ENCODE measurements at places on chromosomes 3 and 15. TPM values are rescaled to one million over a fixed set of nuclear protein-coding genes. Genes with fewer than 3 reads are reported as not detected.

Gene TMEM202
- not detected for polyA plus RNA-seq

DNA sequence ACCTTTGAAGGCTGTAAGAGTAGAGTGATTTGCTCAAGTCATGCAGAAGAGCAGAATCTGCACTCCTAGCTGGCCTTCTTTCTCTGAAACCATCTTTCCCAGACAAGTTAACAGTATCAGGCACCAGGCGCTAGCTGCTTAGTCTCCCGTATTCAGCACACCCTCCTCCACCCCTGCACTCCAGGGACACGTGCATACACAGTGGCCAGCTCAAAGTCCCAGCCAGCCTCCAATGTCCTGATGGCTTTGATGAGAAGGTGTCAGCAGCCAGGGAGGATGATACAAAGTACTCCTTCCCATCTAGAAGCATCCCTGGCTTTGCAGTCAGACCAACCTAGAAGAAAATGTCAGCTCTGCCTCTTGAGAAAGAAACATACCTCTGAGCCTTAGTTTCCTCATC lies 177.8 kb downstream of the ADAMTS17 start:
- DNase-seq, result no peak

Gene TTLL13
- not detected for polyA plus RNA-seq

Gene RLBP1
- polyA plus RNA-seq, result not detected

DNA sequence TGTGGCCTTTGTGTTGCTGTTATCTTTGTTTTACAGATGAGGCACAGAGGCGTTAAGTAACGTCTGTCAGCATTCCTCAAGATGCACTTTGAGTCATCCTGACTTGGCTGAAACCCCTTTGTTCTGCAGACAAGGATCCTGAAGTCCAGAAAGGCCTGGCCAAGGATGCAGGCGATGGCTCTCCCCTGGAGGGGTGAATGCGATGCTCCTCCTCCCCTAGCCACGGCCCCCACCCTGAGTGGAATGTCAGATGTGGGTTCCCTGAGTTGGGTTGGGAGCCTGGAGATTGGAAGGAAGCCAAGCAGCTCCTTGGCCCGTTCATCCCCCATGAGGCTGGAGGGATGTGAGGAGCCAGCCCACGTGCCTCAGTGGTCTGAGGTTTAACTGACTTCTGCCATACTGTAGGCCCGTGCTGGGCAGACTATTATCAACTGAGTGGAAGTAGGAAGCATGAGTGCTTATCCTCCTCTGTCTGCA lies 43.3 kb downstream of the POMGNT2 start:
- DNase-seq, result peak; percentile 50

Gene NPAP1
- not detected for polyA plus RNA-seq

GRCh38 chr3:39050029-39050428 lies 1.7 kb downstream of the SCN11A start:
- no peak for DNase-seq

GRCh38 chr3:117586161-117586560 lies 876.6 kb downstream of the TUSC7 start:
- no peak for DNase-seq

Gene PIF1
- 8.1 TPM for polyA plus RNA-seq

GRCh38 chr3:184471439-184471838 lies 90.1 kb upstream of the EPHB3 start:
- no peak for DNase-seq

DNA sequence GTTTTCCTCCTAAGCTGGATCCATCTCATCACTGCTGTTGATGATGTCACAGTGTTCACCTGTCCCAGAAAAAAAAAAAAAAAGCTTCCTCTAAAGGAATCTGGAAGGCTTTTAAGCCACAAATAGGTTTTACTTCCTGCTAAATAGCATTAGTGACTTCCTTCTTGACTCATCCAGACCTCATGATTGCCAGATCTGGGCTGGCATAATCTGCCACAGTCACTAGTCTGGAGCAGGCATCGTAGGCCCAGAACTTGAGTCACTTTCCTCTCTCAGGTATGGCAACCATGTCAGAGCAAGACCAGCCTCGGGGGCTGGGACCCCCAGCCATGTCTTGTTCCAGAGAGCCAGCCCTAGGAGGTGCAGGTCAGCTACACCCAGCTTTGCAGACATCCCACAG lies 266.5 kb upstream of the CADM2 start:
- DNase-seq, result no peak

- DNase-seq, result no peak
Observed at GRCh38 chr3:31836131-31837075, 144.7 kb downstream of the OSBPL10 start.

Gene TPRG1
- not detected for polyA plus RNA-seq

DNA sequence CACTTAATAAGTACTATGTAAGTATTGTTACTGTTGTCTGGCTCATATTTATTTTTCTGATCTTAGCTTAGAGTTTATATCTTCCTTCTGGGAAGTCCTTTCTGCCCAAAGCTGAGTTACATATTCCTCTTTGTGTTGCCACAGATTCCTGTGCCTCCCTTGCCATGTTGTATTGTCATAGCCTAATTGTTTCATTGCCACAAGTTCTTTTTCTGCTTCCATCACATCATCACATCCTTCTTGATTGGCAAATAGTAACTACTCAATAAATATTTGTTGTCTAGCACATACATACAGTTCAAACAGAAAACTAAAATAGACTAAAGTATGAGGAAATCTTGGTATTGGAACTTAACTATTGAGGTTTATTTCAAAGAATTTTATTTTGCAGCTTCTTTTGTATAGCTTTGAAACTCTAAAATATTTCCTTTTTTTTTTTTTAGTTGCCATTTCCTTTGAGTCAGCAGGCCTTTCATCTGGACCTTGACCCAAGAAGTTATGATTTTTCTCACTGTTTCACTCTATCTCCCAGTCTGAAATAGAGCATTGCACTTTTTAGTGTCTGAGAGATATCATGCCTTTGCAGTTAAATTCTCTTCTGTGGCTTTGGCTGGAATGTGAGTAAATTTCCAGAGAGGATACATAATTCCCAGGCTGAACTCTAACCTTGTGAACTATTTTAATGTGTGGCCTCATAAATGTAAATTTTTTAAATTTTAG lies 98.2 kb downstream of the ZNF609 start:
- DNase-seq, result peak; percentile 26

DNA sequence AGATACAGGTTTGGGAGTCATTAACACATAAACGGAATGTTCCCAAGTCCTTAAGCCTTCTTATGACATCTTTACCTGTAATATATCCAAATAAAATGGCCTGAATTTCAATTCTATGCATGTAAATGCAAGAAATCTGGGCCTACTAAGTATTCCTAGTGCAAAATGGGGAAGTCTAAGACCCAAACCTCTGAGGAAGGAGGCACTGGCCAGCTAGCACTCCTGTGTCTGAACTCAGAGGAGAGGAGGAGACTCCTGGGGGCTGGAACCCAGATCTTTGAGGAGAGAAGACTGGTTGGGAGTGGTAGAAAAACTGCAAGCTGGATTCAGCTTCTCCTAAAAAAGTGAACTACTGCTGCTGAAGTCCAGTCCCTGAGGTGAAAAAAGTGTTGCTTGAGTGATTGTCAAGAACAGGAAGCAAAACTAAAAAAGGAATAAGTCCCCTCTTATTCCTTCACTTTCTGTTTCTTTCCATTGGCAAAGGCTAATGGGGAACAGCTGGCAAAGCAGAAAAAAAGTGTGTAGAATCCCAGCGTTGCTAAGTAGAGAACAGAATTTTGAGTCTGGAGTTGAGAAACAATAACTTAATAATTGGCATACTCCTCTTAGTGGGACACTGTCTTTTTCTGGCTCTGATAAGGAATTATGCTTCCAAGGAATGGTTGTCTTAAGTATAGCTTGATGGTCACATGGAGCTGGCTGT lies 54.8 kb upstream of the ATP2C1 start:
- no peak for DNase-seq

- peak; percentile 78 for DNase-seq
Observed at GRCh38 chr3:99842826-99843589, 25.3 kb downstream of the CMSS1 start.

Gene CP
- polyA plus RNA-seq, result not detected

DNA sequence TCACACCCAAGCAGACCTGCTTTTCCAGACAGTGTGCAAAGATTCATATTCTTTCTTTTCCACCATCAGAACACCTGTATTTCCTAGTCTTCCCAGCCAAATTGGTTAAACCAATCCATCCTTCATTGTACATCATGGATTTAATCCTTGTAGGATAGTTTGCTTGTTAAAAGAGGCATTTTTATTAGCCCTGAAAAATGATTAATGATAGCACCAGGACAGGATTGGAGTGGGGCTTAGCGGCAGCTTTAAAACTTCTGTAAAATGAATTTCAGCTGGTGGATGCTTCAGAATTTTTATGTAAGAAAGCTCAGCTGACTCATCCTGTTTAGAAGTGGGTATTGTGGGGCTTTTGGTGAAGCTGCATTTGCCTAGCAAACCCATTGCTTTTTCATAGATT lies 36.1 kb upstream of the ARHGEF26 start:
- DNase-seq, result no peak

- DNase-seq, result no peak
Observed at GRCh38 chr3:61669668-61670299, 108.4 kb downstream of the PTPRG start.

DNA sequence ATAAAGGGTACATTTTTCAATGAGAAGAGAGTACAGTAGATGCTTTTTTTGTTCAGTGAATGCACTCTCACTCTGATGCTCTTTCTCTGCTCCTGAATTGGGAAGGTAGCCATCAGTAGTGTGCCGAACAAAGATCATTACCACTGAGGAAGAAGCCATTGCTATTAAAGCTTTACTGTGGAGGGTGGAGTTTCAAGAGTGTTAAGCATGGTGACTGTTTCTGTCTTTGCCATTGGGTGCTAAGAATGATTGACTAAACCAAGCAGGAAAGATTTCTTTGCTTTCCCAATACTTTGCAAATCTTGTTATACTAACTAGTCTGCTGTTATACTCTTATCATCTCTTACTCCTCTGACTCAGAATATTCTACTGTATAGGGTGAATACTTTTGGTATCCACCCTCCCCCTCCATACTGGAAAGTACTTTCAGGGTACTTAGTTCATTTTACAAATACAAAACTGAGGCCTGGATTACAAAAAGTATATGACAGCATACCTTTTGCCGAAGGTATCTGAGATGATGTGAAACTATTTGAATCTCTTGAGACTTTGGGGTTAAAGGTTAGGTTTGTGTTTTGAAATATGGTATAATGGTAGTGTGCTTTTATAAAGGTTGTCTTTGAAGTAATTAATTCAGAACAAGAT lies 1.7 kb downstream of the RAB11A start:
- DNase-seq, result peak; percentile 74

GRCh38 chr3:173652093-173652492 lies 254.5 kb downstream of the NLGN1 start:
- peak; percentile 8 for DNase-seq

DNA sequence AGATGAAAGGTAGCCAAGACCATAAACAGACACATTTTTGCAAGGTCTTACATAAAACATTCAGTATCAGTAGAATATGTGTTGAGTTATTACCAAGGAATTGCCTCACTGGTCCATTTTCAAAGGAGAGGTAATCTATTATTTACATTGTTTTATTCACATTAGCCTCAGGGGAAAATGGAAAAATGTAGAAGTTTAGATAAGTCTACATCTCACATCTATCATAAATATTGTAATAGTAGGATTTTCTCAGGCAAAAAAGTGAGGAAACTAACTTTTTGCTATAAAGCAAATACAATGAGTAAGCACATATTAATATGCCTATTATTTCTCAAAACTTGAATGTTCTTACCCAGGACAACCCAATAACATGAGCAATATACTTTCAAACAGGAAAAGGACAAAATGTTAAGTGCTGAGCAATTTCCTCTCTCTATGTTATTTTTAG lies 184.6 kb upstream of the AGTR1 start:
- DNase-seq, result peak; percentile 53

DNA sequence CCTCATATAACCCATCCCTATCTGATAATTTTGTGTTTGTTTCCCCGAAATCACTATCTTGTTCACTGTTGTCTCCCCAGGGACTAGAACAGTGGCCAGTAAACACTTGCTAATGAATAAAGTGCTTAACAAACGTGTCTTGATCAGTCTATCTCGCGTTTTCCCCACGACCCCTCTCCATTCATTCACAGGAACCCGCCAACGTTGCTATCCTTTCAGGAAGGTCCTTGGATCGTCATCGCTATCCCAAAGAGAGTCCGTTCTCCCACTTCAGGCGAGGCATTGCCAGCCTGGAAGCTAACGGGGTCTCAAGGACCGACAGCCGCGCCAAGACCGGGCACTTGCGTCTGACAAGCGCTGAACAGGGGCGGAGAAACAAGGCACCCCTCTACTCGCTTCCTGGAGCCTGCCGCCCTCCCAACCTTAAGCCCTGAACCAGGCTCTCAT lies 344 bp downstream of the LINS1 start:
- no peak for DNase-seq

Gene FGF12
- polyA plus RNA-seq, result not detected

DNA sequence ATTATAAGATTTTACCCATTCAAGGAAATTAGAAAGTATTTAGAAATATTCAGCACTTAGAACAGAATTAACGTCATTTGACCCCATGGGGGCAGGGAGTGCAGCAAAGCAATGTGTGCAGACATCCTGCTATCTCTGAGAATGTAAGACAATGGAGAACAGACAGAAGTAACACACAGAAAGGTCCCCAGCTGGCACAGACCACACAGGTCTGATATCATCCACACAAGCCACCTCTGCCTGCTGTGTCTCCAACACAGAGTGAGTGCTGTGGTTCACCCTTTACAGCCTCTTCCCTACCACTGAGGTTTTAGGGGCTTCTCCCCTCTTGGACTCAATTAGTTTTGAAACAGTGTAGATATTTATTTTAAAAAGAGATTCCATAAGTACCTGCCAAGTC lies 16.1 kb downstream of the TXNRD3 start:
- no peak for DNase-seq

DNA sequence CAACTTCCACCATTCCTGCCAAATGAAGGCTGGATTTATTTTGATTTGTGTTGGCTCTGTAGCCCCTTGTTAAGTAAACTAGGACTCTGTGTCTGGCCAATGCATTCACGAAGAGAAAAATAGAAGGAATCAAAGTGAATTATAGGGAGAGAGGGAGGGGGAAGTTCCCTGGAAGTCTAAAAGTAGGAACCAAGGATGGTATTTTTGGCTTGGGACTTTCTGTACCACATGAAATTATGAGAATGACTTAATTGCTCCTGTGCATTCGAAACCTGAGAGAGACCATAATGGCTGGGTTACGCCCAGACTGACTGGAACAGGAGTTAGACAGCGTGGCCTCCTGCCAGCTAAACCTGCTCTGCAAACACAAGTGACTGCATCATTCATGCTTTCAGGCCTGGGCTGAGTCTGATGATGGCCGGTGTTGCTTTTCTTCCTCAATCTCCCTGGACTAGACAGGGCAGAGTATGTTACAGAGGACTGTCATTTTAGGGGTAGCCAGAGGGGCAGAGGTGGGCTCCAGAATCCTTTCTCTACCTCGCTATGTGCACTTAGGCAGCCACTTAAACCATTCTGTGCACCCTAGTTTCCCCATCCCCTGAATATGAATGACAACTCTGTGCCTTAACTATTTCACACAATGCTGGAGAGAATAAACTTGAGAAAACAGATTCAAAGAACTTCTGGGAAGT lies 58.9 kb downstream of the MYO1E start:
- DNase-seq, result peak; percentile 59

Measured in GM23248 (cell line).